Left renal cortex interstitium (tissue), 4 donors: ENCODE measurements at places on chromosomes 16 and 17.

GRCh38 chr17:27623614-27624013 is 7.4 kb upstream of the LGALS9 start:
- no peak for DNase-seq

GRCh38 chr17:46020998-46021397 is 21.9 kb downstream of the STH start:
- DNase-seq, result no peak

DNA sequence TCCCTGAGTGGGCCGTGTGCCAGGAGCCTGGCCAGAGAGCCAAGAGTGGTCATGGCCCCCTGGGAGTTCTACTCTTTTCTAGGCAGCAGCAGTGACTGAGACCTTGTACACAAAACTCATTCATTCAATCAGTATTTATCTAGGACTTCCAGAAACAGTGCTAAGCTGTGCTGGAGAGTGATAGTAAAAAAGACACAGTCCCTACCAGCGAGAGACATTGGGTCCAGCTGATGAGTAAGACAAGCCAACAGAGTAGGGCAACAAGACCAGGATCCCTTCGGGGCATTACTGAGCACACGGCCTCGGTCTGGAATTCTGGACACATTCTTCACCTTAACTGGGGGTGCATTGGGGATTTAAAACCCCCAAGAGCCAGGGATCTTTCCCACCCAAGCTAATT is 20.2 kb downstream of the CBX4 start:
- no peak for DNase-seq

DNA sequence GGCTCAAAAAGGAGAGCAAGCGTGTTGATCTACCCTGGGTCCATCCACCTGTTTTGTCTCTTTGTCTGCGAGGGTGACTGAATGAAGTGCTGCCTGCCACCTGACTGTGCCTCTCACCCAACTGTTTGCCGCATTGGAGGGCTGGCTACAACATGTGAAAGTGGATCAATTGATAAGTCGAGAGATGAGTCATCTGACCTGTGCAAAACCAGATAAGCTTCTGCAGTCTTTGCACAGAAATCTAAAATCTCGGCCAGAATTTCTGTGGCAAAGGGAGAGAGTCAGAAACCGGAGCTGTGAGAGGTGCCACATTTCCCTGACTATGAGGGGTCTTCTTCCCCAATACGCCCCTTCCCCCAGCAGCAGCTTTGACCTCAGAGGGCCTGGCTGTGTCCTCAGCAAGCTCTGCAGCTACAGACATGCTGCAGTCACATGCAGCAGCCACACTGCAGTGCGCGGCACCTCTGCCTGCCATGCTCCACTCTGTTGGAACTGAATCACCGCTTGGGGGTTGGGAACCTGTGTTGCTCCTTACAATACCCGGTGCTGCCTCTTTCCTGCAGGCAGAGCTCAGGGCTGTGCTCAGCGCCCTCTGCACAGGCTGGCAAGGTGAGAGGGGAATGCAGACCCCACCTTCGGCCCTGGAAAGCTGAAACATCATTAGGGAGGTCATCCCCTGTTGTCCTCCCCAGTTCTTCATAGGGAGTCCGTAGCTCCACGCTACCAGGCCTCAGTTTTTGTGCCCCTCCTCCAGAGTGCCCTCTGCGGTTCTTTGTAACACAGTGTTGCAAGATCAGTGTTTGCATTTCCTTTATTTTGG is 16.2 kb upstream of the HAS3 start:
- DNase-seq, result no peak
